ENCODE measurements at places on chromosomes 13 and 19.
A peak's percentile ranks its signal among the peaks of the same experiment; 100 is the strongest.

- DNase-seq = no peak
Measured at GRCh38 chr19:18756896-18757295, 34.2 kb downstream of the COMP start.

DNA sequence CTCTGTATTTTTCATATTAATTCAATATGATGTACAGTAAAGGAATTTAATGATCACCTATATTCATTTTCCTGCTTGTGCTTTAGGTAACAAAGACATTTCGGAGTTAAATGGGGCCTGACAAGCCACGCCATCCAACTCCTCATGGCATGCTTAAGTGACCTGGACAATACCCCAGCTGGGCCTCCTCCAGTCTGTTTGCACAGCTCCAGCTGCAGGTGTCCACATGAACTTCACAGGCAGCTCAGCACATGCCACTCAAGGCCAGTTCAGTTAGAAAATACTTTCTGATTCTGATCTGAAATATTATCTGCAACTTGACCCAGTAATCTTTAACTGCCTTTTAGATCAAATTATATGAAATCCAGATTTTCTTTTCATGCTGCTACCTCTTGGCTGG, 89.6 kb upstream of the SLC15A1 start:
- DNase-seq = no peak

GRCh38 chr19:19278315-19278714, 5.2 kb upstream of the TM6SF2 start:
- DNase-seq = peak; percentile 53

GRCh38 chr13:20848203-20848602, 54.3 kb downstream of the XPO4 start:
- DNase-seq = no peak

GRCh38 chr19:13408889-13409518, 97.3 kb downstream of the CACNA1A start:
- no peak for DNase-seq

DNA sequence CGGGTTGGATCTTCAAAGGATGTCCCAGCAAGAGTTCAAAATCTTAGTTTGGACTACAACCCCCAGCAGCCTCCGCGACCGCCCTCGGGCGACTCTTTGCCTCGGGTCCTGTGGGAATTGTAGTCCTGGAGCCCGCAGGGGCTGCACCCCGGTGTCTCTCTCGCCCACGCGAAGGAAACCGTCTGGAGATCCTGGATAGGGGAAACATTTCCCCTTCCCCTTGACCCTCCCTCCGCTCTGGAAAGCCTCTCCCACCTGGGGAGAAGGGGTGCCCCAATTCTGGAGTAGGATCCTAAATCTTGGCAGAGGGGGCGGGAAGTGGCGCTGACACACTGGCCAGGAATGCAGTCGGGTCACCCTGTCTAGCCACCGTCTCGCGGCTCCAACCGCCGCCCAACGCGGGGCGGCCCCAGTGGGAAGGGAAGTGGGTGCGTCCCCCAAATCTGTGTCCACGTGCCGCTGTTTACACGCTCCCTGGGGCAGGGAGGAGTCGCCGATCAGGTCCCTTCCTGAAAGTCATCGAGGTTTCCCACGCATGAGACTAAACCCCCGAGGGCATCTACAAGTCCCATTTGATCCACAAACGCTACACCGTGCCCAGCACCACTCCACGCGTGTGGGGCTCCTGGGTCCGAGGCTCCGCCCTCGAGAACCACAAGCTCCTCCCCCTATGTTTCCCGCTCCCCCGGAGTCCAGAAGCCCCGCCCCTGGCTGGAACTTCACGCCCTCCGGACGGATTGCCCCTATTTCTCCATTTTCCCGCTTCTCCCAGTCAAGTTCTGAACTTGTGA, 761 bp upstream of the PPP1R13L start:
- DNase-seq = peak; percentile 97

GRCh38 chr19:41860419-41861115, 512 bp downstream of the RPS19 start:
- no peak for DNase-seq

DNA sequence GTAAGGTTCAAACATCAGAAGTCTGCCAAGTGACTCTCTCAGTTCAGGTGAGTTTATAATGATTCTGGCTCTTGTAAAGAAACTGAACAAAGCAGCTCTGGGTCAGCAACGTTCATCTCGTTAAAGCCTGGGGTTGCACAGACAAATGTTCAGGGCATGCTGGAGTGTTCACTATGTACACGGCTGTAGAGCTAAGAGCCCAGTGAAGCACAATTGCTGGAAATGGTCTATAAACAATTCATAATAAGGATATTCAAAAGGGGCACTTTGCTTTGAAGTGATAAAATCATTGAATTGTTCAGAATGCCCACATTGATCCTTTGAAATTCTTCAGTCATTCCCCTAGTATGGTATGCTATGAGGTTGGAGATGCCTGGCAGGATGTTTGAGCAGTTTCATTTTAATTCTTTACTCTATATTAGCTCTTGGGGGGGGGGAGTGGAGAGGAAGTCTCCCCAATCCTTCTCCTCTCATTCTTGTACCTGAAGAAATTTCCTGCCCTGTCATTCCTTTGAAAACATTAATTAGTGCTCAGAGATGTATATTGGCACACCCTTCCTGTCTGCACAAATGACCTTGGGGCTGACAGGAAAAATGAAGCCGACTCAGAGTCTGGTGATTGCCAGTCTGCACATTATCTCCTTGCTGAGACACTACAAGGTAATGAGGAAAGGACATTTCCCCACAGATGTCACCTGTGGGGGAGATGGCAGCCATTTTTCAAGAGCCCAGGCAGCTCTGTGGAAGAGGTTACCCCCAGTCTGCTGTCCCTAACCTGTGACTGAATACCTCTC, 145.5 kb downstream of the DLEU7 start:
- DNase-seq = no peak

- no peak for DNase-seq
Measured at GRCh38 chr13:76474966-76475365, 411.2 kb downstream of the KCTD12 start.

GRCh38 chr19:23305555-23305954, 55.4 kb upstream of the ZNF724 start:
- no peak for DNase-seq

- DNase-seq = no peak
Measured at GRCh38 chr19:7520131-7521051, 2.0 kb upstream of the MCOLN1 start.

DNA sequence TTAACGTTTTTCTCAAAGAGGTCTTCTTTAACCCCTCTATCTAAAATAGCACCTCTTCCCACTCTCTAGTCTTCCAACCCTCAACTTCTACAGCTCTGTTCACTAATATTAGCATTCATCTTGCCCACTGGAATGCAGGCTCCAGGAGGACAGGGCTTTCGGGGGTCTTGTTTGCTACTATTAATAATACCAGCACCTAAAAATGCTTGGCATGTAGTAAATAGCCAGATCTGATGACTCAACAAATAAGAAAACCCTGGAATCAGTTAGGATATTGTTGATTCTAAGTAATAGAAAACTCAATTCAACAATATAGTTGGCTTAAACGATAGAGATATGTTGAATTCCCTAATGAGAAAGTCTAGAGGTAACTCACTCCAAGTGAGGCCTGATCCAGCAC, 14.2 kb downstream of the DYRK1B start:
- no peak for DNase-seq

GRCh38 chr13:47594833-47595232, 406.2 kb downstream of the SUCLA2 start:
- DNase-seq = no peak

DNA sequence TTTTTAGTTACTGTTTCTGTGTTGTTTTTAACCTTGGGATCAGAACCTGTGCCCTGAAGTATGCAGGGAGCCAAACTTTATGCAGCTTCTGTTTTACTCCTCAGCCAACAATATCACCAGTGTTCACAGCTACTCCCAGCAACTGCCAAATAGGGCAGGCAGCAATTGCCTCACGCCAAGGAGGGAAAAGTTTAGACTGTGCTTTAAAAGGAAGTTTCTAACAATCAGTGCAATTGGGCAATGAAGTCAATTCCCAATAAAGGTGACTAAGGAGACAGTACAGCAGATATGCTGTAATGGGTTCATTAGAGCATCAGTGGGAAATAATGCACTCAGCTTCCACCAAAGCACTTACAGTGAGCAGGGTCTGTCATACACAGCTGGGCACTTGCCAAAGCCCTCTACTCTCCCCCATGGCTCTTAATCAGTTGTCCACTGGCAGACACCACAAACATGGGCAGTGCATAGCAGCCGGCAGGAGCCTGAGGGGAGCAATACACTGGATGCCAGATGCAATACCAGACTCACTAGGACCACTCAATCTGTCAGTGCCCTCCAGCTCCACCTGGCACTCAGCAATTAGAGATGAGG, 19.3 kb downstream of the ENOX1 start:
- no peak for DNase-seq

GRCh38 chr13:40170091-40170490, 496.4 kb downstream of the FOXO1 start:
- DNase-seq = no peak

- peak; percentile 74 for DNase-seq
Measured at GRCh38 chr13:64453831-64454230, 2776.3 kb downstream of the PCDH9 start.

- no peak for DNase-seq
Measured at GRCh38 chr19:54462047-54462654, 1.4 kb downstream of the LENG9 start.

DNA sequence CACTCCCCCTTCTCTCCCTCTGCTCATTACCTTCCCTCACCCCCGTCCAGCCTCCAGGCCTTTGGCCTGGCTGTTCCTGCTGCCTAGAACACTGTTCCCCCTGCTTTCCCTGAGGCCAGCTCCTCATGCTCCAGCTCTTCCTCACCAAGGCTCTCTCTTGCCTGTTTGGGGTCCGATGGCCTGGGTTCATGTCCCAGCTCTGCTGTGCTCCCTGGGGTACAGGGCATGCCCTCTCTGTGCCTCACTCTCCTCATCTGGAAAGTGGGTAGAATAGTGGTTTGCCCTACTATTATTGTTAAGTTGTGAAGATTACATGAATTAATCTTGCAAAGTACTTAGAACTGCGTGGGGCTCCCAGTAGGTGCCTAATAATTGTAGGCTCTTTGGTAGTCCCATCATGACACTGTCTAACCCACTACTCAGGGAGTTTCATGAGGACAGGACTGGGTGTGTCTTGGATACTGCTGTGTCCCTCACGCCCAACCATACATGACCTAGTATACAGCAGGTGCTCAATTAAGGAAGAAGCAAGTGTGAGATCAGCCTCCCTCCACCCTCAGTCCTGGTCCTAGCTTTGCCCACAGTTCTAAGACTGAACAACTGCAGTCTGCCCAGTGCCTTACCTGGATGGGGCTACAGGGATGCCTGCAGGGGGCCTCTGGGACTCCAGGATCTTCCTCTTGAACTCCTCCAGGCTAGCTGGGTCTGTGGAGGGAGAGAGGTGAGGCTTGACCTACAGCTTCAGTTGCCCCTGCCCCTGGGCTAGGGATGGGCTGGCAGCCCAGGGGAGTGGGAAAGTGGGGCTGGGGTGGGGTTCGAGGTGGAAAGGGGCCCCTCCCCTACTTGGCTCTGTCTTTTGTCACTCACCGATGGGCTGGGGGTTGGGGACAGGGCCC, 17.0 kb downstream of the PLVAP start:
- no peak for DNase-seq

GRCh38 chr19:55907286-55907685, 24.9 kb downstream of the NLRP13 start:
- no peak for DNase-seq

- DNase-seq = no peak
Measured at GRCh38 chr13:60611523-60611922, 214.5 kb downstream of the TDRD3 start.

DNA sequence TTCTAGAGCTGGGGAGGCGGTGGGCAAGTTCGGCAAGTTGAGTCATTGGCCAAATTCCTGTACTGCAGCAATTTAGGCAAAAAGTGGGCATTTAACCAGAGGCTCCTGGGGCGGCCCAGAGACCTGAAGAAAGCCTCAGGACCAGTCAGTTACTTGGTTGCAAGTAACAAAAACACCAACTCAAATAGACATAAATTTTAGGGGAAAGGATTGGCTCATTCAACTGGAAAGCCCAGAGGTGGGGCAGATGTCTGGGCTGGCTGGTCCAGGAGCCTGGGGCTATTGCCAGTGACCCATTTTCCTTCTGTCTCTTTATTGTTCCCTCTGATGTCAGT, 97.1 kb downstream of the SIPA1L3 start:
- peak; percentile 61 for DNase-seq

DNA sequence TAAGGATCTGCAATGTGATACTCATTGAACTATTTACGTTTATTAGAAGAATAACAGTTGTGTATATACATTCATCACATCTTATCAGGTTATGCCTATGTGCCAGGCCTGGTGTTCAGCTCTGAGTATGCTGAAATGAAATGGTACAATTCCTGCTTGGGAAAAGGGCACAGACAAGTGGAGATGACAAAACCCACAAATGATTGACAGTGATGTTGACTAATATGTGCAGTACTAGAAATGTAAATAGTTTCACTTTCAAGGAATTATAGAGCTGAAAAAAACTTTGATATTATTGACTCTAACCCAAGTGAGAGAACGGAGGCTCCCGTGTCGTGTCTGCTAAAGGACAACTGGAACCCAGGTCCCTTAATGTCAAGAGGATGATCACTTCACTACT, 386.8 kb upstream of the DACH1 start:
- DNase-seq = no peak

GRCh38 chr19:31548941-31549340, 199.7 kb upstream of the TSHZ3 start:
- DNase-seq = no peak

DNA sequence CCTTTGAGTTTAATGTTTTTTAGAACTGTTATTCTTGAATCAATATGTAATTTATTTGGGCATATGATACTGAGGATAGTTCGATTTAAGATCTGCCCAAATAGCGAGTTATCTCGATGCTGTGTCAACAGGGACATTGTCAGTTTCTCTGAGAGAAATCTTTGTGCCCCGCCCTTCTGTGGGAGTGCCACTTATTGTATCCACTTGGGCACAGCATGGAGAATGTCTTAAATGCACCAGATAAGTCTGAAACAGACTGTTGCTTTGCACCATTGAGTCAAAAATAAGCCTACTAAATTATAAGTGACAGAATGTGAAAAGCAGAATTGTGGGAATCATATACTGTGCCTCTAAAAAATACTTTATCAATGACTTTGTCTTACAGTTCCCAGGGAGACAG, 45.6 kb downstream of the RNASEH2B start:
- DNase-seq = no peak

DNA sequence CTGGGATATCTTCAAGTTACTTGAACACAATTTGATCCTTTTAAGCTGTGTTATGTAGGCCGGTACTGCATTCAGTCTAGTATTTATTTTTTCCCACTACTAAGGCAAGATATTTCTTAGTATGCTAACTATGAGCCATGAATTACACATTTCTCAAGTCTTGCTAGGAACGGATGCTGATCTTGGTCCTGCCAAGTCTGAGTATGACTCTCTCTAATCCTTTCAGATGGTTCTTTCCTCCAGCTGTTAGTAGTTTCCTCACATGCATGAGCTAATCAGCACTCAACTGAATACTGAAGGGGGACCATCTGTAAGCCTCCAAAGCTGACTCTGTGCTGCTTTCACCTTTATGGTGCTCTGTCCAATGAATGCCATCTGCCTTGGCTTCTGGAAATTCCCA, 460.3 kb downstream of the KCTD12 start:
- no peak for DNase-seq

- DNase-seq = peak; percentile 83
Measured at GRCh38 chr19:8578642-8579265, 1.5 kb upstream of the MYO1F start.

- no peak for DNase-seq
Measured at GRCh38 chr19:16460454-16460853, 11.3 kb downstream of the EPS15L1 start.

- no peak for DNase-seq
Measured at GRCh38 chr13:93777504-93777903, 550.9 kb downstream of the GPC6 start.

GRCh38 chr19:39160523-39160861, 34.9 kb downstream of the PAK4 start:
- DNase-seq = no peak
